ENCODE measurements at places on chromosomes 4 and X. TPM values are rescaled to one million over a fixed set of nuclear protein-coding genes. Genes with fewer than 3 reads are reported as not detected.

MAPK10 gene
- not detected for total RNA-seq

HSFX3 gene
- not detected for total RNA-seq

CCDC149 gene
- total RNA-seq, result not detected

APELA gene
- not detected for total RNA-seq

RHOXF1 gene
- 0.42 TPM for total RNA-seq

CITED1 gene
- 0.40 TPM for total RNA-seq

CYBB gene
- total RNA-seq, result 4.3 TPM

SLC34A2 gene
- not detected for total RNA-seq

TRAM1L1 gene
- total RNA-seq, result not detected

UGT2B17 gene
- total RNA-seq, result not detected

MEPE gene
- not detected for total RNA-seq

CLDN24 gene
- total RNA-seq, result not detected

FAM47A gene
- not detected for total RNA-seq

RAI2 gene
- total RNA-seq, result not detected

AMTN gene
- not detected for total RNA-seq

TENM3 gene
- total RNA-seq, result not detected

NPY2R gene
- total RNA-seq, result not detected

CEP135 gene
- total RNA-seq, result 18.8 TPM

CLDN2 gene
- total RNA-seq, result not detected

FSTL5 gene
- total RNA-seq, result not detected

RBMX gene
- total RNA-seq, result 252 TPM

USP17L17 gene
- total RNA-seq, result not detected

RNF150 gene
- total RNA-seq, result not detected

MBNL3 gene
- total RNA-seq, result 28.3 TPM

MAGEA2 gene
- not detected for total RNA-seq

REELD1 gene
- total RNA-seq, result 0.28 TPM

MAGEC2 gene
- total RNA-seq, result not detected

GPC4 gene
- total RNA-seq, result not detected

GPM6B gene
- total RNA-seq, result not detected

ENPP6 gene
- 0.89 TPM for total RNA-seq

CCNA2 gene
- 86.4 TPM for total RNA-seq

SLC49A3 gene
- total RNA-seq, result 2.0 TPM

TDO2 gene
- total RNA-seq, result not detected

IL13RA2 gene
- total RNA-seq, result not detected

IL9R gene
- total RNA-seq, result 30.5 TPM

EBP gene
- total RNA-seq, result 214 TPM

KLHL4 gene
- 0.11 TPM for total RNA-seq
